ENCODE measurements at places on chromosomes 5 and 9.

DNA sequence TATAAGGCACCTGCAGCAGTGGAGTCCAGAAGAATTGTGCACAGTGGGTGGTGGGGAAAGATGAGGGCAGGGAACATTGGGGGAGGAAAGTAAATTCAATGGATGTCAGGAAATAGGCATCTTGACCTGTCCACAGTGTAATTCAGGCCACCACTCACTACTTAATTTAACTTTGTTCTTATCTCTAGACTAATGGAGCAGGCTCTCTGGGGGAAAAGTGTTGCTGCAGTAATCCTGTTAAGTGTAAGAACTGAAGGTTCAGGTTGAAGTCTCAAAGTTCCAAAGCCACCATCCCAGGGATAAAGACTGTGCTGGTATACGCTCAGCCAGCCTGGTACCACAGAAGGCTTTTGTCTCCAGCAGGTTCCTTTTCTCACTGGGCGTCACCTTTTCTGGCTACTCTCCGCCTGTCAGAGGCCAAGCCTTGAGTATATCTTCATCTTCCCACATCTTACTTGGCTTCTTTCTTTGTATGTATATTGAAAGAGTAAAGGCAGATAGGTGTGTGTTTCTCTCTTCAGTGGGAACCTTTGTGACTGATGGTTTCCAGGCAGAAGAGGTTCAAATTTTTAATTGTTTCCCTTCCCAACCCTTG lies 150.9 kb upstream of the DMRT1 start:
- no peak for DNase-seq

GRCh38 chr9:91117959-91118703 lies 243.6 kb downstream of the AUH start:
- DNase-seq: no peak

DNA sequence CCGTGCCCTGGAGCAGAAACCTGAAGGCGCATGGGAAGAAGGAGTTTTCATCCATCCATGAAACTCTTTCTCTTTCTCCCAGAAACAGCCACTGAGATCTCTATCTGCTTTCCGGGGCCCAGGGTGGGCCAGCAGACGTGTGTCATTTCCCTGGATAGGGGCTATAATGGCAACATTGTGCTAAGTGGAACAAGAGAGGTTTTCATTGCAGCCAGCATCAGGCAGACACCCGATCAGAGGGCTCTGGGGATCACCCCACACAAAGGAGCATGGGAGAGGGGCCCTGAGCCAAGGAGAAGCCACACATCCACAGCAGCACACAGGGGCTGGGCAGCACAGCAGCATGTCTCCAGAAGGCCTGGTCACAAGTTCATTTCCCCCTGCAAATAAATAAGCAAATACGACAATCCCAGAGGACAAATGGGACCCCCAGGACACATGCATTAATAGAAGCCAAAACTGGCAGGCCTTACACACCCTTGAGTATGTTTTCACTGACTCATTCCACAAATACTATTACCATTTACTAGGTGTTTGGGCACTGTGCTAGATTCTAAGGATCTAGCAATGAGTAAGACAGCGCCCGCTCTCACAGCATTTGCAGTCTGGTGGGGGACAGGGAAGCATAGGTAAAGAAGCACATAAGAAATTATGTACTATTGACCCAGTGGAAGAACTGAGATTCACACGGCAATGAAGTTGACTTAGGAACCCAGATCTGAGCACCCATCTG lies 4.3 kb upstream of the AFAP1L1 start:
- DNase-seq: no peak

DNA sequence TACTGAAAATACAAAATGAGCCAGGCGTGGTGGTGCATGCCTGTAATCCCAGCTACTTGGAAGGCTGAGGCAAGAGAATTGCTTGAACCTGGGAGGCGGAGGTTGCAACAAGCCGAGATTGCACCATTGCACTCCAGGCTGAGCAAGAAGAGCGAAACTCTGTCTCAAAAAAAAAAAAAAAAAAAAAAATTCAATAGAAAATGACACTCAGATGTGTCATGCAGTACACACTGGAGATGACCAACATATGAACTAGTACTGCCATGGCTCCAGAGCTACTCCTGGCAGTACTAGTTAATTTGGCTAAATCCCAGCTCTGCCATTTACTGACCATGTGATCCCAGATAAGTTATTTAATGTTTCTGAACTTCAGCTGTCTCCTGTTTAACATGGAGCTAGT lies 7.3 kb downstream of the ATOX1 start:
- DNase-seq: no peak

DNA sequence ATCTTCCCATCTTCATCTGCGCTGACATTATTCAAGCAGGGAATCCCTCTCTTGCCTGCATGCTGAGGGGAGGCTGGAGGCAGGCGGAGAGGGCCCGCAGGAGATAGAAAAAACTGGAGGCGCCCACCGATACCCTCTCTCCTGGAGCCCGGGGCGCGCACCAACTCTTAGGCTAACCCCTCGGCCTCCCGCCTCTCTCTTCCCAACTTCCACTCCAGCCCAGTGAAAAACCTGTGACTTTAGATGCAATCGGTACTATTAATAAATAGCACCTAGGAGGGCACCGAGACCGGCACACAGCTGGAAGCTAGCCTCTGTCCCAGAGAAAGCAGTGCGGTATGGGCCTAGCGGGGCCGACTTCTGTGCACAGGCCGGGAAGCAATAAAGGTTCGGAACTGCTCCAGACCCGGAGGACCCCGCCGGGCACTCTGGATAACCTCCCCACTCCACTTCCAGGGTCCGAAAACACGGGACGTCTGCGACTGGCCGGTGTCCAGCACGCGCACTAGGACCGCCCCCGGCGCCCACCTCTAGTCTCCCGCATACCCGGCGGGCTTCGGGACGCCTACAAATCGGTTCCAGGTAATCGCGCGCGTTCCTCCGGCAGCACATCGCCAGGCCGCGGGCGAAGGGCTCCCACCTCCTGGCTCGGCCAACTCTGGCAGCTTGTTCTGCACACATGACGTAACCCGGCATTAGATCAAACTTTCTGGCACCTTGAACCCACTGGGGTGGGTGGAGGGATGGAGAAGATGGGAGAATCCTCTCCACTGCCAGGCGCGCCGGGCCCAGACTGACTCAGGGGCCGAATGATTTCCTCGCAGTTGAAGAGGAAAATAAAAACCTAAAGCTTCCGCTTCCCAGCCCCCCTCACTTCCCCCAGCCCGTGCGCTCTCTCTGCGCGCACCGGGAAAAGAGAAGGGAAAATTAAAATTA lies 1.4 kb downstream of the EFNA5 start:
- DNase-seq: no peak

DNA sequence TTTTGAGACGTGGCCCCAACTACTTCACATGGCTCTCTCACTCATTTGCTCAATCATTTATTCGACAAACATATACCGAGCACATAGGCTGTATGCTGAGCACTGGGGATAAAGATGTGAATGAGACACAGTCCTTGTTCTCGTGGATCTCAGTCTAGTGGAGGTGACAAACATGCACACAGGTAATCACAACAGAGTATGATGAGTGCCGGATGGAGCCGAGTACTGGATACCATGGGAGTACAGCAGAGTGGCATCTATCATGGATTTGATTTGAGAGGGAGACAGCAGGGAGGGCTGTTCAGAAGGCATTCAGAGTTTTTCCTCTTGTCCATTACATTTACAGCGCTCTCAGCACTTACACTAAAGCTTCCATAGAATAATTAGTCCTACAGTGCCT lies 259.8 kb downstream of the SLIT3 start:
- no peak for DNase-seq

DNA sequence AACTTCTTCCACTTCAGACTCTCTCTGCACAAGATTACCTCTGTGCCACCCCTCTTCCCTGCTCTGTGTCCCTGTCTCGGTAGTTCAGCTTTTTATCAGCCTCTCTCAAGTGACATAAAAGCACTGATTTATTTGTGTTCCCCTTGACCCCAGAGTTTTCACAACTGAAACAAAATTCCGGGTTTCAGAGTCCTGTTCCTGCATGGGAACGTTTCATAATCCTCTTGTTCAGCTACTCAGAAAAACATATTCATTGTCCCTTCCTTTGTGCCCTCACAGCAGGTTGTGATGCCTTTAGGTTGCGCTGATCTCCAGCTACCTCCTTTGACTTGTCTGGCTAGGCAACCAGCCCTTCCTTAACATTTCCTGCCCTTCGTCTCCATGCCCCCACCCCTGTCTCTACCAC lies 13.7 kb upstream of the ITGA1 start:
- DNase-seq: no peak

- DNase-seq: no peak
Measured at GRCh38 chr5:144467792-144468191, 297.1 kb downstream of the KCTD16 start.

DNA sequence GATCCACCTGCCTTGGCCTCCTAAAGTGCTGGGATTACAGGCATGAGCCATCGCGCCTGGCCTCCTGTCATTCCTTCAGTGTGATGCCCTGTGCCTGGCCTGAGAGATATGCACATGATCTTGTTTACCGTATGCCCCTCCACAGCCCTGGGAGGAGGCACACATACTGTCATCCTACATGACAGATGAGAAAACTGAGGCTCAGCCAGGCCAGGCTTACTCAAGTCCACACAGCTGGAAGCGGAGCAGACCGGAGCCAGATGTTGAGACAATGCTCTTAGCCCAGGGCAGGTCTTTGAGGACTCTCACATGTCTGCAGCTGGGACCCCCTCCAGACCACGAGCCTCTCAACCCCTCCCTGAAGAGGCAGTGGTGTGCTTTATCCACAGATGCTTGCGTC lies 38.7 kb upstream of the SH3PXD2B start:
- DNase-seq: no peak

DNA sequence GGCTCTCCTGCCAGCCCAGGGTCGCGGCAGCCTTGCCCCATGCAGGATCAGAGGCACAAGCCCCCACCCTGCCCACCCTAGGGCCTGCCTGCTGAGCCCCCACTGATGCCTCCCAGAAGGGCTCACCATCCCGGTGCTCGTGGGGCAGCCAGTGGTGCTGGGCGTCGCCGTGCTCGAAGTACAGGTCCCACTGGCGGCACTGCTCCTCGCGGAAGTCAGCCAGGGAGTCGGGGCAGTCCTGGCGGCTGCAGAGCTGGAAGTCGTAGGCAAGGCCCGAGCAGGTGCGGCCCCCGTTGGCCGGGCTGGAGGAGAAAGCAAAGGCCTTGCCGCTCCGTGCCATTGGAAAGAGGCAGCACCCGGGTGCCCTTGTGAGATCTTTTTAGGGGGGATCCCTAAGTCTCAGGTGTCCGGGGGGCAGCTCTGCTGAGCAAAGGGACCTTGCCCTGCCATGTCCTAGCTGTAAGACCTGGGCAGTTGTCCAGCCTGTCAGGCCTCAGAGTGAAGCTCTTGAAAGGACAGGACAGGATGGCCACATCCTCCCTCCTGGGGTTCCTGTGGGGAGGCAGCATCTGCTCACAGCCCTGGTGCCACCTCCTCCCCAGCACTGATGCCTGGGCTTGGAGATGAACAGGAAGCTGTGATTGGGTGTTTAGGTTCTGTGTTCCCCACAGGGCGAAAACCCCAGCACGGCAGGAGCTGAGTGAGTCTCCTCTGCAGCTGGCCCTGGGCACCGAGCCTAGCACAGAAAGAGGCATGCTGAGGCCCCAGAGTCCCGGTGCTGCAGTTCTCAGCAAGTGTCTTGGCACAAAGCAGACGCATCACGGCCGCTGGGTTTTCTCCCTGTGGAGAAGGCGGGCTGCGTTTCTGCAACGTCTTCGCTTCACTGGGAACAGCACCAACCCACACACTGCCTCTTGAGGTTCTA lies 77.7 kb downstream of the ZNF354C start:
- no peak for DNase-seq

- no peak for DNase-seq
Measured at GRCh38 chr5:89371646-89372045, 488.7 kb upstream of the MEF2C start.

- no peak for DNase-seq
Measured at GRCh38 chr9:14198047-14198840, 115.7 kb downstream of the NFIB start.

- no peak for DNase-seq
Measured at GRCh38 chr5:81852291-81853029, 101.6 kb upstream of the SSBP2 start.

DNA sequence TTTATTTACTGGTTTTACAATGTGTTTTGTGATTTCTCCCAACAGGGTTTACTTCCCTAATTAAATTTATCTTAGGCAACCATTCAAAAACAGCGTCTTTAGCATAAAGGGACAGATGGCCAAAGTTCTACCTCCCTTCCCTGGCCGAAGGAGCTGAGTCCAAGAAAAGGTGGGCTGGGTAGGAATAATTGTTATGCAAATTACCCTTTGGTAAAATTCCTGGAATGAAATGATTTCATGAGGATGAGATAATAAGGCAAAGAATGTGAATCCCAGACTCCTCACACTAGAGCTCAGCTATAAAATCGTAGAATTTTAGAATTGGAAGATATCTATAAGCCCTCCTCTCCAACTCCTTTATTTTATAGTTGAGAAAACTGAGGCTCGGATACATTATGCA lies 119.6 kb downstream of the SGCD start:
- no peak for DNase-seq

- DNase-seq: no peak
Measured at GRCh38 chr9:84669288-84670137, at the start of gene NTRK2. Gene NTRK2, plus strand, starts transcription at chr9:84669729. Its CDS starts 1,020 bp downstream, at chr9:84670749.

- no peak for DNase-seq
Measured at GRCh38 chr9:123481209-123481865, 125.3 kb downstream of the CRB2 start.

DNA sequence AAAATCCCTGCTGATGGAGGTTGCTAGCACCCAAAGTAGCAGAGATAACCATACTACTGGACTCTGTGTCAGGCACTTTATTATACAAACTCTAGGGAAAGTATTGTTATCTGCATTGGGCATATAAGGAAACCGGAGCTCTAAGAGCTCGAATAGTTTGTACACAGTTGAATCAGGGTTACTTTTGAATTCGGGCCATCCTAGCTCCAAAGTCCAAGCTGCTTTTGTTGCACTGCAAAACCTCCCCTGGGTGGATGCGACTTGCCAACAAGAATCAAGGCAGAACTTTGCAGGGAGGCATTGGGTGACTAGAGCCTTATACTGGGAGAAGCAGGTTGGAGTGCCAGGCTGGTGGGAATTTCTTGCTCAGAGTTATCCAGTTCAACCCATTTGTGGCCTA lies 435.1 kb downstream of the SPATA31D1 start:
- DNase-seq: no peak

DNA sequence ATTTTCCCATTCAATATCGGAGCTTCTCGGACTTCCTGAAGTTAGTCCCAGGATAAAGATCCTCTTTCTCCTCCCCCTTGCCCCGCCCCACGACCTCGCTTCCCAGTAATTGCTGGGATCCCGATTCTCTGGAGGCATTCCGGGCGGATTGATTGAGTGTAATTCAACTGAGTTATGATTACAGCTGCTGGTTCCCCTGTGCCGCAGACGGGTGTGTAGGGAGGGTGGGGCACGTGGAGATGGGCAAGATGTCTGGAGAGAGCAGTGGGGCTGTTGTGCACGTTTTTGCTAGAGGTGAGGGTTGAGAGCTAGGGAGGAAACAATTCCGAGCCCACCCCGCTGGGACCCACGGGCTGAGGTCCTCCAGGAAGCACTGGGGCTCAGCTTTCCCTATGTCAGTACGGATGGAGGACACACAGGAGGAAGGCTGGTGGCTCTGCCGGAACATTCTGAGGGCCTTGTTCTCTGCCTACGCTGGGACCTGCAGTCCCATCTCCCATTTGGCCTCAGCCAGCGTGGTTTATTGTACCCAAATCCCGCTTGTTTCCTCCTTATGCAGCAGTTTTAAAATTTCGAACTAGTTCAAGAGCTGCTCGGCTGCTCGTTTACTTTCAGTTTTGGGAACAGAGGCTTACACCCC lies 2.4 kb upstream of the DMRT2 start:
- DNase-seq: no peak

Data from LNCaP clone FGC (cell line).